ENCODE measurements at places on chromosomes 5 and 9. TPM values are rescaled to one million over a fixed set of nuclear protein-coding genes. Genes with fewer than 3 reads are reported as not detected.

GRCh38 chr5:151055336-151055735, 25.5 kb downstream of the TNIP1 start:
- DNase-seq: no peak

CDH9 gene
- polyA plus RNA-seq: not detected

DNA sequence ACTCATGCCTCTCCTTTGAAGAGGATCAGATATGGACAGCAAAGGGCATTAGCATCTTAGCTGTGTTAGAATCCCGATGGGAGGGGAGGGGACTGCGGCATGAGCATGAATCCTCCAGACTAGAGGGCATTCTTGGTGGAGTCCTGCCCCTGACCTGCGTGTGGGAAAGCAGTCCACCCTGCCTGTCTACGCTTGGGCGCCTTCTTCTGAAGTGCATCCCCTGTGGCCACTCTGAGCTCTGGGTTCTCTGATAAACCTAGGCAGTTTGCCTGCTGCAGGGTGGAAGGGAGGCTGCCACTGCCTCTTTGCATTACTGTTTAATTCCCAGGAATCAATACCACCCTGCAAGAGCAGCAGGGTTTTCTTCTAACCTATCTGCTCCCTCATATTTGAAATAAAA, 169.3 kb downstream of the INSYN2B start:
- DNase-seq: no peak

DNA sequence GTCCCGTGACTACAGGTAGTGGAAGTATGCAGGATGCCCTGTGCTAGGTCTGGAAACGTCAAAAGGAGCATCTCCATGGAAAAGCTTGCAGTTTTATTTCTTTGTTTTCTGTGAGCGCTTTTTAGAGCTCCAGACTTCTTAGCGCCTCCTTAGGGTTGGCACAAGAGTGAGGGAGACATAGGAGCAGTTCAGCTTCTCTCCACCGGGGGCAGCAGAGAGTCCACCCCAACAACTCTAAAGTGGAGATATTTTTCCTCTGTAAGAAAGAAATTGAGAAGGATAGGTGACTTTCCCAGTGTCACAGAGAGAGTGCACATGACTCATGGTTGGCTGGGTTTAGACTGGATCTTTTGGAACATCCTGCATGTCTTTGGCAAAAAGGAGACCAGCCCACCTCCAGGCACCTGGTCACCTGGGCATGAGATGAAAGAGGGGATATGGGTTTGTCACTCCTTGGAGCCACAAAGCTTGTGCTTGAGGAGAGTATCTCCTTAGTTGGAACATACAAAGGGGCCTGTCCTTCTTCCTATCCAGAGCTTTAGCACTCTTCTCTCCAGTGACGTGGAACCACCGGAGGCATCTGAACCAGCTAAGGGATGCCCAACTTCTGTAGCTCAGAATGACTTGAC, 637.7 kb downstream of the SEMA5A start:
- peak; percentile 41 for DNase-seq

TMEM215 gene
- polyA plus RNA-seq: not detected

DNA sequence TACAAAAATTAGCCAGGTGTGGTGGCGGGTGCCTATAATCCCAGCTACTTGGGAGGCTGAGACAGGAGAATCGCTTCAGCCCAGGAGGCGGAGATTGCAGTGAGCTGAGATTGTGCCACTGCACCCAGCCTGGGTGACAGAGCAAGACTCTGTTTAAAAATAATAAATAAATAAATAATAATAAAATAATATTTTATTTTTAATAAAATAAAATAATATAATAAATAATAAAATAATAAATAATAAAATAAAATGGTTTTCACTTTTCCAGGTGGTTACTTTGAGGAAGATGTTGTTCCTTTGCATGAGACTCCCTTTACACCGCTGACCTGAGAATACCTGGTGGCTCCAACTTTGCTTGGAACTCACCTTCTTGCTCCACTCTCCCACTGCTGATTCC, 82.8 kb downstream of the RCL1 start:
- DNase-seq: no peak

CERCAM gene
- 128 TPM for polyA plus RNA-seq

- no peak for DNase-seq
Observed at GRCh38 chr5:74130155-74130897, 504.3 kb downstream of the ARHGEF28 start.

- DNase-seq: no peak
Observed at GRCh38 chr9:110157823-110158664, 49.9 kb downstream of the C9orf152 start.

OR2V2 gene
- not detected for polyA plus RNA-seq

- DNase-seq: peak; percentile 80
Observed at GRCh38 chr5:7815892-7816534, 34.9 kb downstream of the CFAP90 start.

GRCh38 chr9:18694959-18695668, 221.2 kb downstream of the ADAMTSL1 start:
- no peak for DNase-seq

ANKRD18B gene
- polyA plus RNA-seq: 2.7 TPM

DNA sequence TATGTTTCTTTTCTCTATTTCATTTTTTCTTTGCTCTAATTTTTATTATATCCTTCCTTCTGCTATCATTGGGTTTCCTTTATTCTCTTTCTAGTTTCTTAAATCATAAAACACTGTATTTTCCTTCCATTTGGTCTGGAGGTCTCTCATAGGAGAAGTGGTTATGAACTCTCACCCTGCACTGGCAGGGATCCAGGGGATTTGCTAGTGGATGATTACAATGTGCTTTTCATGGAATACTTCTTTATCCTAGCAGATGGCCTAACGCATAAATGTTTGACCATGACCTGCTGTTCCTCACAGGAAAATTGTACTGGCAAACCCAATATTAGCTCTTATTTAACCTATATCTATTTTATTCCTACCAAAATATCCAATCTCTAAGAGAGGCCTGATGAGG, 31.5 kb upstream of the SGCD start:
- no peak for DNase-seq

PCA3 gene
- polyA plus RNA-seq: 0.21 TPM

DOK3 gene
- polyA plus RNA-seq: 2.2 TPM

FSTL4 gene
- polyA plus RNA-seq: not detected

- no peak for DNase-seq
Observed at GRCh38 chr9:131621551-131622358, 76.4 kb downstream of the PRRT1B start.

SLC22A4 gene
- polyA plus RNA-seq: 3.8 TPM

- DNase-seq: no peak
Observed at GRCh38 chr5:158594595-158595242, 505.0 kb downstream of the EBF1 start.

GRCh38 chr5:9954869-9955268, 294.8 kb downstream of the ATPSCKMT start:
- peak; percentile 65 for DNase-seq

DNA sequence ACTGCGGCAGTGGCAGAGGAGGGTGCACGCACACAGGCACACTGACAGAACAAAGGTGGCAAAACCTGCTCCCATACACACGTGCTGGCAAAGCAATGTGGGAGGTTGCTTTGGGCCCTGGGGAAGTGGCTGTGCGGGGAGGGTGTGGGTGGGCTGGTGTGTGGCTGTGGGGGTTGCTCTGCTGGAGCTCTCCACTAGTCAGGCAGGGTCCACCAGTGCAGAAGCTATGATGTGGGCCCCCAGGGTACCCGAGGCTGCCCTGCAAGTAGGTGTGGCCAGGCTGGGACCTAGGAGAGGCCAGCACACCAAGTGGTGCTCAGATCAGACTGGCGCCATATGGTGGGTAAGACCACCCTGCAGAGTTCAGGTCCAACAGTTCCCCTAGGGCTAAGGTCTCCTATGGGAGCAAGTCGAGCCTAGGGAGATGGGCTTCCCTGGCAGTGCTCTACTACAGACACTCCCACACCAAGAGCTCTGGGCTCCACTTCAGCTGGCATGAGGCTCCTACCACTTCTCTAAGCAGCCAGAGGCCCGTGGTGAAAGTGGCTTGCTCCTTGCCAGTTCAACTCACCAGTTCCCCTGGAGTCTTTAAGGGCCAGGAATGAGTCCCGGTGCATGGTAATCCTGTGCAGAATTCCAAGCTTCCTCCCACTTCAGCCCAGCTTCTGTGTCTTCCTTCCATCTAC, 46.2 kb upstream of the IFNE start:
- DNase-seq: no peak

- DNase-seq: peak; percentile 30
Observed at GRCh38 chr9:26856413-26857032, 36.1 kb downstream of the CAAP1 start.

IFNK gene
- not detected for polyA plus RNA-seq

DNA sequence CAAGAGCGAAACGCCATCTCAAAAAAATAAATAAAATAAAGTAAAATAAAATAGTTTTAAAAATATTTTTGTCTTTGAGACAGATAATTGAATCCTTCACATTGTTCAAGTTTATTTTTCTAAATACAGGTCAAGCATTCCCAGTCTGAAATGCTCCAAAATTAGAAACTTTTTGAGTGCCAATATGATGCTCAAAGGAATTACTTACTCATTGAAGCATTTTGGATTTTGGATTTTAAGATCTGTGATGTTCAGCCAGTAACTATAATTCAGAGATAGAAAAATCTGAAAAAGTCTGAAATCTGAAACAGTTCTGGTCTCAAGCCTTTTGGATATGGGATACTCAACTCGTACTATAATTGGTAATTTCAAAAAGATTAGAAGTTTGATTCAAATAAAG, 39.8 kb downstream of the RBM27 start:
- no peak for DNase-seq

GRCh38 chr5:112642885-112643284, 94.8 kb upstream of the APC start:
- DNase-seq: no peak

FCN1 gene
- polyA plus RNA-seq: not detected
